Left hindlimb (tissue), 1 donor: ENCODE measurements at places on chromosomes 5 and 9.

GRCh38 chr5:170339780-170340167 lies 42.2 kb upstream of the LCP2 start:
- no peak for DNase-seq

DNA sequence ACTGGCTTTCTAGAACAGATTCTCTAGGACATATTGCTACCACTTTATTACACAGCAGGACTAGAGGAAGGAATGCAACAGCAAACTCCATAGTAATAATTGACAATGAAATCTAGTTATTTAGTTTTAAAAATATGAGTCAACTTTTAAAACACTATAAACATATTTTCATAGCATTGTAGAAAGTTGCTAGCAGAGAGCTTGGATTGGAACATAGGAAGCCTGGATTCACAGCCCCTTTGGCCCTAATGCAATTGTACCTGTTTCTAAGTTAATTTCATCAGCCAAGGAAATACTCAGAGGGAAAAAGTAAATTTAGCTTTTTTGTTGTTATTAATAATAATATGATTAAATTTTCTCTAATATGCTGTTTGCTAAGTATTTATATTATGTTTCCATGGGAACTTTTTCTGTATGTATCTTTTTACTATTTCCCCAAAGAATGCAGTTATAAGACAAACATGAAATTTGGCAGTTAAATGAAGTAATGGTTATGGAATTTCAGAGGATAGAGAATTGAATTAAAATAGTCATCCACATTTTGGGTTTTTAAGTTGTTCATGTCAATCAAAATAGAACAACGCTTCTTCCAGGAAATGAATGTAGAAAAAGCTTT lies 45.6 kb downstream of the VCAN start:
- no peak for DNase-seq

- peak; percentile 84 for DNase-seq
Measured at GRCh38 chr5:172123269-172123692, 64.7 kb downstream of the STK10 start.

- peak; percentile 75 for DNase-seq
Measured at GRCh38 chr5:53480416-53481158, at the start of gene FST. TSS of gene FST (plus strand) at chr5:53480629. CDS start at chr5:53480792, 163 bp downstream.

GRCh38 chr5:56123531-56124243 lies 109.4 kb downstream of the ANKRD55 start:
- peak; percentile 51 for DNase-seq
